ENCODE measurements at places on chromosomes 7 and 10.

DNA sequence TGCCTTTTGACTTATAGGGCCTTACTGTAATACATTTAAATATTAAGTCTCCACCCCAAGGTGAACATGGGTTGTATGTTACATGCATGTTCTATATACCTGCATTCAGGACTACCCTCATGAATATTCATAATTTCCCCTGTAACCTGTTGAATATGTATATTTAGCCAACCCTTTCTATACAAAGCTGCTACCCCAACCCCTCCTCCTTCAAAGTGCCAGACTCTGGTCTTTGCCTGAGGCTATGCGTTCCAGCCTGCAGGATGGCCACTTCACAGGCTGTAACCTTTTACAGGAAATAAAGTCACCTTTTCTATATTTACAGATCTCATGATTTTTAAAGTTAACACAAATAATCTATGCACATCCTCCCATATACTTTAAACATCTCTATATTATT lies 10.1 kb upstream of the UNC5B start:
- no peak for DNase-seq

- DNase-seq: no peak
Observed at GRCh38 chr10:51530541-51530940, 168.9 kb downstream of the CSTF2T start.

DNA sequence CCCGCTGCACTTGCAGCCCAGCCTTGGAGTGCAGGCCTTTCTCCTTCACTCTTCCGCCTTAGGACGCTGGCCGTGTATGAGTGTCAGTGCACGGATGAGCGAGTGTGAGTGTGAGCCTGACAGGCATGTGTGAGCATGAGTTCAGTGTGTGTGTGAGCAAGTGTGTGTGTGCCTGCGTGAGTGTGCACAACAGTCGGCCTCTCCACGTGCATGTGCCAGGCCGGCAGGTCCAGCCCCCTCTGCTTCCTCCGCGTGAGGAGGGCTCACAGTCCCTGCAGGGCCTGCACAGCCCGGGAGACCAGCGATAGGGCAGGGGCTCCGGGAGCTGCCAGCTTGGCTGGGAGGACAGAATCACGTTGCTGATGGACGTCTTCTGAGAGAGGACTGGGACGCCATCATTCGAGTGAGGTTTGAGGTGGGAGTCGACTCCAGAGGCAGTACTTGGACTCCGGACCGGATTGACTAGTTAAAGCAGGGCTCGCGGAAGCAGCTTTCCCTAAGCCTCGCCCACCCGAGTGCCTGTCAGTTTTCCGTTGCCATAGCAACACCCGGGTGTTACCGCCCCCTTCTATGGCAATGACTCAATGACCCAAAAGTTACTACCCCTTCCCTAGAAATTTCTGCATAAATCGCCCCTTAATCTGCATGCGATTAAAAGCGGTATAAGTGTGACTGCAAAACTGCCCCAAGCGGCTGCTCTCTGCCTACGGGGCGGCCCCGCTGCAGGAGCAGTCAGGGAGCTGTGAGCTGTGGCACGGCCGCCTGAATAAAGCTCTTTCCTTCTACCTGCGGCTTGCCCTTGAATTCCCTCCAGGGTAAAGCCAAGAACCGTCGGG lies 19.6 kb upstream of the CFAP46 start:
- peak; percentile 31 for DNase-seq

DNA sequence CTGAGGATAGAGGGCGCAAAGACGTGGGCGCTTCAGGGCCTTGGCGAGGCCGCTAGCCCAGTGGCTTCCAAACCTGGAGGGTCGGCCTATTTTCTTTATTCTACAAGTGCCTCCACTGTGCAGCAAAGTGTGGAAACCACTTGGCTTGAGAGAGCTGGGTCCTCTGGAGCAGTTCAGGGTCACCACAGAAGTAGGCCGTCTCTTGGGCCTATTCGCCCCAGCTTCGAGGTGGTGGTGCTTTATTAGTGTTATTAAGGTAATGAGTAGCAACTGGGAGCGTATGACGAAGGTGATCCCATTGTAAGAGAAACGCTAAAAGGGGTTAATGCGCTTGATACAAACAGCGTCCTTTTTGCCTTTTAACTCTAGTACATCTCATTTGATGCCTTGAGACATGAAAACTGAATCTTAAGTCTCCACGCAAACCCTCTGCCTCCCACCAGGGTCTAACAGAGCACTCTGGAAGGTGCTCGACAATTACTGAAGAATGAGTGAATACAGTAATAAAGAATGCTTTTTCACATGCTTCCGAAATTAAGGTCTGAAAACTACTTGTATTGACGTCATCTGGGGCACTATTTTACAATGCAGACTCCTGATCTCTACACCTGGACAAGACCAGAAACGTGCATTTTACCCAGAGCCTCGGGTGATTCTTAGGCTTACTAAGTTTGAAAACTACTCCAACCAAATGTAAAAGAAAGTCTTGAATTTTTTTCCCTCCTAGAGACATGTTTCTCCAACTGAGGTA lies 647 bp upstream of the GSAP start:
- DNase-seq: peak; percentile 31

- DNase-seq: no peak
Observed at GRCh38 chr7:12570168-12570533, 369 bp upstream of the SCIN start.

- DNase-seq: no peak
Observed at GRCh38 chr7:5694221-5694754, 87.2 kb downstream of the RNF216 start.

GRCh38 chr10:97882142-97883091 lies 32.8 kb downstream of the GOLGA7B start:
- peak; percentile 93 for DNase-seq

- no peak for DNase-seq
Observed at GRCh38 chr7:157517782-157518513, 181.1 kb downstream of the DNAJB6 start.

DNA sequence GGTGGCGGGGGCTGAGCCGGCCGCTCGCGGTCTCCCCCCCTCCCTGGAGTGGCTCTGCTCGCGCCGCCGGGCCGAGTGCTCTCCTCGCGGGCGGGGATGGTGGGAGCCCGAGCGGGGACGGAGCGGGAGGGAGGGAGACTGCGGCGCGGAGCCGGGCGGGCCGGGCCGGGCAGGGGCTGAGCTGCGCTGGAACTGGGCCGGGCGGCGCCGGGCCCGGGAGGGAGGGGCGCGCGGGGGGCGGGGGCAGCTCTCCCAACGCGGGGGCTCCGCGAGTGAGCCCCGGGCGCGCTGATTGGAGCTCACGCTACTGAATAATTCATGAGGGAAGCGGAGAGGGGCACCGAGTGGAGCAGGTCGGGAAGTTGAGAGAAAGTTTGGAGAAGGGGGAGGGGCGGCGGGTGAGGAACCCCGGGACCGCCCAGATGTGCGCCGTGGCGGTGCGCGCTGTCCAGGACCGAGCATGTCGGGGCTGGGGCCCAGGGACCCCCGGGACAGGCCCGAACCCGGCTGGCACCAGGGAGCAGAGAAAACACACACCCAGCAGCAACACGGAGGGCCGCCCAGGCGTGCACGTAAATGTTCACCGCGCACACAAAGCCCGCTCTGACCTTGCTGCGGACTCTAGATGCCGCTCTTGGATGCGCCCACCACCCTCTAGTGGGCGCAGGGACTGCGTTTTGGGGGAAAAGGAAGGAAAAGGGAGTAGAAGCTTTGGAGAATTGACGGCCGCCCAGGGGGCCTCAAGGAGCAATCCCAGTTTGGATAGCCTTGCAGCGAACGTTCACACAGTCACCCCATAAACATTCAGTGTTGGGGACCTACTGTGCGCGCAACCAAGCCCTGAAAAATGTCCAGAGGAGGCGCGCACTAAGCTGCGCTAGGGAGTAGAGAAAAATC lies at the start of gene EPHB4:
Gene EPHB4 (minus strand): TSS at position 194 of the 897 bp plus-strand sequence. CDS start 493 bp downstream, outside the sequence.
- DNase-seq: peak; percentile 91

DNA sequence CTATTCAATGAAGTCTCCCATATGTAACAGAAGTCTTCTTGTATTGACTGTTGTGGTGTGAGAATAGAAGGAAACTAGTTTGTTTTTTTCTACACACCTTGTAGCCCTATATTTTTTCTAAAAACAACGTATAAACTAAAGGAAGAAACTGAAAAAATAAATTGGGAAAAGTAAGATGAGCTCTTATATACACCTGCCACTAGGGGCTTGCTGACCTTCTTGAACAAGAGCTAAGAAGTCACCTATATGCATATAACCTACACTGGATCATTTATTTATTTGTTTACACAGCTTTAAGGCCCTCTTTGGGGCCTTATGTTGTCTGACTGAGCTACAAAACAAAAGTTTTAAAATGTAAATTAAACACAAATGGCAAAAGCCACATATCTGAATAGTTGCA lies 383.0 kb downstream of the HPSE2 start:
- DNase-seq: peak; percentile 15

DNA sequence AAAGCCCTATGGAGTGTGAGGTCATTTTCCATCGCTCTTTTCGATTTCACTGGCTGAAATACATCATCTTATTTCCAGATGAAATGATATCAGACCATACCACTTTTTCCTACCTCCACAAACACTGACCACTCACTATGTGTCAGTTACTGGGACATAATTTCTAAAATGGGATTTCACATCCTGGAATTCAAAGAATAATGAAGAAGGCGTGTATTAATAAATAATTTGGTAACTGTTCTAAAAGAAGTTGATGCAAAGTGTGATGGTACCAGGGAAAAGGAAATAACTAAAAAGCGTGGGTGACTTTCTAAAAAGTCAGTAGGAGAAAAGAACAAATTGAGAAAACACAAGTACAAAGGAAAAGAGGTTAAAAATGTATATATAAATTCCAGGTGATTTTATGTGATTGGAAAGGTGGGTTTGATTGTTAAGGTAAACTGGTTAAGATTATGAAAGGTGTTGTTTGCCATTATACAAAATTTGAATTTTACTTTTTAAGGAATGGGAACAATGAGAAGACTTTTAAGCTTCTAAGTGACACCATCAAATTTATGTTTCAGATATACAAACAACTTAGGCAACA lies 764 bp upstream of the NDUFA5 start:
- DNase-seq: no peak

DNA sequence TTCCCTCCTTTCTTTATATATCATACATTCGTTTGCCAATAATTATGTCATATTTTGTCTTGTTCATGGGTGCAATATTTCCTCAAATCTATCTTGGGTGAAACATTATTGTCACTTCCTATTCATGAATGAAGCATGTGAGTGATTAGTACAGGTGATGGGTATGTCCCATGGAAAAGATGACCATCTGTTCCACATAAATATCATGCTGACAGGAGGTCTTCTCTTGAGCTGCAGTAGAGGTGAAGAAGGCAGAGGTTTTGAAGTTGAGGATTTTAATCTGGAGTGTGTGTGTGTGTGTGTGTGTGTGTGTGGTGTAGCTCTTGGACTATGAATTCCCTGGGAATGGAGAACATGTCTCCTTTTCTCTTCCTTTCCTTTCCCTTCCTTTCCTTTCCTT lies 350.5 kb upstream of the CHRM2 start:
- DNase-seq: no peak

DNA sequence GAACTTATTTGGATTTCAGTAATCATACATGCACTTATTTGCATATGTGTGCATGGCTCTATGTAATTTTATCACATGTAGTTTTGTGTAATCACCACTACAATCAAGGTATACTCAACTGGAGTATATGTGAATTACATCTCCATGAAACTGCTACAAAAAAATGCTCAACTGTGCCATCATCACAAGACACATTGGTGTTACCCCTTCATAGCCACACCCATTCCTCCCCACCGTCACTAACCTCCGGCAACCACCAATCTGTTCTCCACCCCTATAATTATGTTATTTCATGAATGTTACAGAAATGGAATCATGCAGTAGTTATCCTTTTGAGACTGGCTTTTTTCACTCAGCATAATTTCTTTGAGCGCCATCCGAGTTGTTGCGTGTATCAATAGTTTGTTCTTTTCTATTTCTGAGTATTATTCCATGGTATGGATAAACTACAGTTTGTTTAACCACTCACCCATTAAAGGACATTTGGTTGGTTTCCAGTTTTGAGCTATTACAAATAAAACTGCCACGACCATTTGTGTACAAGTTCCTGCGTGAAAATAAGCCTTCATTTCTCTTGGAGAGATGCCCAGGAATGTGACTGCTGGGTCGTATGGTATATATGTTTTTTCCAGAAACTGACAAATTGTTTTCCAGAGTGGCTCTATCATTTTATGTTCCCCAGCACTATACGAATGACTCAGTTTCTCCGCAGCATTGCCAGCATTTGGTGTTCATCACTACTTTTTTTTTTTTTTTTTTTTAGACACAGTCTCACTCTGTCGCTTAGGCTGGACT lies 11.3 kb upstream of the SMO start:
- DNase-seq: no peak

DNA sequence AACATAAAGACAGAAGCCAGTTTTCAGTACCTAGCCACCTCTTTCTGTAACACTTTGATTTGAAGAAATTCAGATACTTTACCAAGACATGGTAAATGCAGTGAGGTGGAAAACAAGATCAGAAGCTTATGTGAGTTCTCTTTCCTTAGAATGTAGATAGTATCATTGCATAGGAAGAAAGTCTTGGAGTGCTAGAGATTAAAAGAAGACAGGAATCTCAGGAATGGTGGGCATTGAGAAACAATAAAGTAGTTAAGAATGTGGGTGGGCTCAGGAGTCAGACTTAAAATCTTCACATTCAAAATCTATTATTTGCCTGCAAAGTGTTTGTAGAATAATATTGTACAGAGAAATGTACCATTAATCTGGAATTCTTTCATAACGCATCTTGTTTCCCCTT lies 58.9 kb downstream of the POLL start:
- DNase-seq: no peak

GRCh38 chr7:118072893-118073674 lies 110.9 kb upstream of the LSM8 start:
- no peak for DNase-seq

GRCh38 chr7:136247211-136247610 lies 270.1 kb upstream of the MTPN start:
- DNase-seq: no peak

- DNase-seq: peak; percentile 43
Observed at GRCh38 chr7:92609921-92610518, 19.8 kb upstream of the FAM133B start.

DNA sequence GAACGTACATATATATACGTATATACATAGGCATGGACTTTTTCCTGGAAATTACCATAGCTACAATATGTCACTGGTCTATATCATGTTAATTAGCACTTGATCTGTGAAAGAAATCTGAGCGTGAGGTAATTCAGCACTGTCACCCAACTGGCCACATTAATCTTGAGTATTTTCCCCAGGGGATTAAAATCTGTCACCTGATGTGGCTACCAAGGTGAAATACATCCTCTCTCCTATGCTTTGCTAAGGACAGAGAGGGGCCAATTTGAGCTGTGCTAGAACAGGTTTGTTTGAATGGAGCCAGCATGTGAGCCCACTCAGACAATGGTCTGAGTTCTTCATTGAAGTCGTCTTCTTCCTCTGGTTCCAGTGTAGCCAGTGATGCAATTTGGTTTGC lies 33.3 kb downstream of the CYCS start:
- no peak for DNase-seq

DNA sequence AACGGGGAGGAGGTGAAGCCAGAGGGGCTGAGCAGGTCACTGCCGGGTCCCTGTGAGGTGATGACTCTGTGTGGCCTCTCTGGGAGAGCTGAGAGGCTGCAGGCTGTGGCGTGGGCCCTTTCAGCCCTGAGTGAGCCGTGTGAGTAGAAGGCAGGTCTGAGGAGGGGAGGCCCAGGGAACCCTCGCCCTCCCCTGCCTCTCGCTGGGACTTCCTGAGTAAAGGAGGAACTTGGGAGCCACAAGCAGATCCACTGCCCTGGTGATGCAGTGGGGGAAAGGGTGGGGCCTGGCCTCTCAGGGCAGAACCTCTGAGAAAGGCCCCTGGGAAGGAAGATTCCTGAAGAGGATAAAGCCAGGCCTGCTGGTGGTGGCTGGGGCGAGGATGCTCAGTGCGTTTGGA lies 22.8 kb downstream of the EEPD1 start:
- no peak for DNase-seq
